ENCODE measurements at places on chromosomes 7 and 10.

DNA sequence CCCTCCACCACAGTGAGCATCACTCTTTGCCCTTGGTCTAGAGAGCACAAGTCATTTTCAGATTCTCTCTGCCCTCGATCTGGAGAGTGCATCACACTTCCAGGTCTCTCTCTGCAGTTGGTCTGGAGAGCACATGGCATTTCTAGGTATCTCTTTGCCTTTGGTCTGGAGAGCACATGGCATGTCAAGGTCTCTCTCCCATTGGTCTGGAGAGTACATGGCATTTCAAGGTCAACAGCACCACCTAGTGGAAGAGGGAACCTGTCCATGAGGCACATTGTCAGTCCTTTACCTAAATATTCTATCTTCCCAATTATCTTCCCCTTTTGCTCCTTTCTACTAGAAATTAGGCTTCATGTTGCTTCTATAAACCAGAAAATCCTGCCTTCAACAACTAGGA lies 1139.4 kb downstream of the XPNPEP1 start:
- no peak for DNase-seq

- DNase-seq = no peak
Observed at GRCh38 chr7:110205899-110206298, 885.0 kb upstream of the LRRN3 start.

DNA sequence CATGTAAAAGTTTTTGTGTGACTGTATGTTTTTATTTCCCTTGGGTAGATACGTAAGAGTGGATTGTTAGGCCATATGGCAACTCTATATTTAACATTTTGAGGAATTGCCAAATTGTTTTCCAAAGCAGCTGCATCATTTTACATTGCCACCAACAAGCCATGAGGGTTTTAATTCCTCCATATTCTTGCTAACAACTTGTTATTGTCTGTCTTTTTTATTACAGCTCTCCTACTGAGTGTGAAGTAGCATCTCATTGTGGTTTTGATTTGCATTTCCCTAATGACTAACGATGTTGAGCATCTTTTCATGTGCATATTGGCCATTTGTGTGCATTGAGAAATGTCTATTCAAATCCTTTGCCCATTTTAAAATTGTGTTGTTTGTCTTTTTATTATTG lies 94.9 kb downstream of the CARD11 start:
- DNase-seq = no peak

- no peak for DNase-seq
Observed at GRCh38 chr7:30310674-30311362, 26.4 kb downstream of the ZNRF2 start.

- no peak for DNase-seq
Observed at GRCh38 chr7:44819292-44819691, 22.8 kb downstream of the PPIA start.

- no peak for DNase-seq
Observed at GRCh38 chr7:96233084-96233483, 88.8 kb downstream of the SLC25A13 start.

GRCh38 chr10:101826852-101827434 lies 8.7 kb upstream of the OGA start:
- no peak for DNase-seq

GRCh38 chr10:76012716-76013327 lies 581.4 kb downstream of the LRMDA start:
- DNase-seq = no peak

- DNase-seq = no peak
Observed at GRCh38 chr10:42690449-42691360, 52.3 kb upstream of the ZNF33B start.

- no peak for DNase-seq
Observed at GRCh38 chr7:2102375-2102723, 130.4 kb downstream of the MAD1L1 start.

DNA sequence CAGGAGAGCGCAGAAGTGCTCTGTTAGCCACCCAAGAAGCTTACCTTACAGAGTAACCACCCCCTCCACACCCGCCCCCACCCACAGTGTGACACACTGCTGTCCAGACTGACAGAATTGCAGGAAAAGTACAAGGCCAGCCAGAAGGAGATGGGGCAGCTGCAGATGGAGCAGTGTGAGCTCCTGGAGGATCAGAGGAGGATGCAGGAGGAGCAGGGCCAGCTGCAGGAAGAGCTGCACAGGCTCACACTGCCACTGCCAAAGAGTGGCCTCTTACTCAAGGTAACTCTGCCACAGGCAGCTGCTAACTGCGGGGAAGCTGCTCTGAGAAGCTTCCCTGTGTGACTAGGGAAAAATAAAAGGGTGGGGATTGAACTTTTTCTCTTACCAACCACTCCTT lies 17.6 kb downstream of the CCDC136 start:
- DNase-seq = no peak
